ENCODE measurements at places on chromosomes 5 and 9.

DNA sequence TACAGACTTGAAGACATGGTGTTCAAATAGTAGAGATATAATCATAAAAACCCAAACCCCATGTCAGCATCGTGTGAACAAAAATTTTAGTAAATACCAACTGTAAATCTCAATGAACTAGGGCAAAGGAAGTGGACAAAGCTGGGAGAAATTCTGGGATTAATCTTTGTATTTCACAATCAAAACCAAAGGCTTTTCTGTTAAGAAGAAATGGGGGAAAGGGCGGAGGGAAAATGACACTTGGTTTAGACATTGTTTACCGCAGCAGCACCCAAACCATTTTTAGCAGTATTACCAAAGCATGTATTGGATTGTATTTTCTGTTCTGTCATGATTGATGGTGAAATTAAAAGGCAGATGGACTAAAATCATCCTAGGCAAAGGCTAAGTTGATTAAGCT is 134.2 kb upstream of the PRSS3 start:
- no peak for DNase-seq

GRCh38 chr5:53783624-53784228 is 223.3 kb downstream of the NDUFS4 start:
- no peak for DNase-seq

GRCh38 chr5:173598686-173599085 is 17.8 kb downstream of the BOD1 start:
- no peak for DNase-seq

- no peak for DNase-seq
Measured at GRCh38 chr5:157860898-157861890, 2.2 kb upstream of the CLINT1 start.

- no peak for DNase-seq
Measured at GRCh38 chr9:135166565-135166964, 79.1 kb downstream of the OLFM1 start.

GRCh38 chr5:112641515-112642110 is 96.1 kb upstream of the APC start:
- no peak for DNase-seq

DNA sequence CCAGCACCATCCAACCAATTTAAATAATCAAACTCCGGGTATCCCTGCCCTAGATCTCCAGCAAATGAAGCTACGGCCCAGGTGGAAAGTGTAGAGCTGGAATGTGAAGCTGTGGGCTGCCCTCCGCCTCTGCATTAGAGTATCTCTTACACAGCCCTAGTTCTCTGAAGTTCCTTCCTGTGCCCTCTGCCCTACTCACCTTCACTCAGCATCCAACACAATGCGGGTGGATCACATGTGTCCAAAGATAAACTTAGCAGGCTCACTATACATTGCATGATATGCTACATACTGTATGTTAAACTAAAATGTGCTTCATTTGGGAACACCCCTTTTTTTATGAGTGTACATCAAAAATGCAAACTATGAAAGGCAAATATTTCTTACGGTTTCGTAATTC is 70.0 kb upstream of the RAD23B start:
- DNase-seq = no peak

- no peak for DNase-seq
Measured at GRCh38 chr9:94586814-94587213, 6.8 kb downstream of the FBP2 start.

- no peak for DNase-seq
Measured at GRCh38 chr5:78916044-78916443, 69.1 kb downstream of the ARSB start.

GRCh38 chr9:126303488-126303887 is 23.1 kb upstream of the MVB12B start:
- no peak for DNase-seq

DNA sequence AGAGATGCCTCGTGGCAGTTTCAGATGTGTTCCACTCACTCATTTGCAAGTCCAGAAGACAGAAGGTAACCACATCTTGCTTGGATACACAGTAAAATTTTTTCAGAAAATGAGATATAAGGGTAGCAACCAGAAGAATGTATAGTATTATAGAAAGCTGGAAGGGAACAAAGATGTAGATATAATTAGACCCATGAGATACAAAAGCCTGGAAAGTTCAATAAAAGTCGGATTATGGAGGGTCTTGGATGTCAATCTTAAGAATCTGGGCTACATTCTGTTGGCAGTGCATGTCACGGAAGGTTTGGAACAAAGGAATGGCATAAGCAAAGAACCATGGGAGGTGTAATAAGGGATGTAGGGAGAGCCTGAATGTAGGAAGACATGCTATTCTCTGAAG is 5.1 kb upstream of the CEP78 start:
- DNase-seq = no peak

DNA sequence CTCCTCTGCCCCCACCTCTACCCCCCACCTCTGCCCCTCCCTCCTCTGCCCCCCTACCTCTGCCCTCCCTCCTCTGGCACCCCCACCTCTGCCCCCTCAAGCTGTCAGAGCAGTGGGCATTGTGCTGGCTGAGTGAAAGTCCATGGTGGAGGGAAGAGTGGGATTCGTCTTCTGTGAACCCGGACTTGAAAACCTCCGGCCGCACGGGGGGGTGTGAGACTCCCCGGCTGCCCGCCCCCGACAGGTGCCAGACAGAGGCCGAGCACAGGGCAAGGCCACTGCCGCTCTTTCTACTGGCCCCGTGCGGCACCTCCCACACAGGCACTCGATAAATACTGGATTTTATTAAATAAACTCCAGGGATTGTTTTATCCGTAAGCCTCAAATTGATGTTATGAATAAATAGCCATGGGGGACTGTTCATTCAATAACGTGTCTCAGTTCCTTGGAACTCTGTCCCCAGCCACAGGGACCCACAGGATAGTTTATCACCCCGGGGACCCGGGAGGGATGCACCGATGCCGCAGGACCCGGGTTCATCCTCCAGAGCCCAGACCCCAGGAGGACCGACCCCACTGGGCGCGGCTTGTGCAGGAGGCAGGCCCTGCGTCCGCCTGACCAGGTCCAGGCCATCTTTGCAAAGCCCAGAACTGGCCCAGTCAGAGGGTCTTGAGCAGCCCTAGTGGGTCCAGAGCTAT is 2.6 kb upstream of the QRFP start:
- DNase-seq = no peak

DNA sequence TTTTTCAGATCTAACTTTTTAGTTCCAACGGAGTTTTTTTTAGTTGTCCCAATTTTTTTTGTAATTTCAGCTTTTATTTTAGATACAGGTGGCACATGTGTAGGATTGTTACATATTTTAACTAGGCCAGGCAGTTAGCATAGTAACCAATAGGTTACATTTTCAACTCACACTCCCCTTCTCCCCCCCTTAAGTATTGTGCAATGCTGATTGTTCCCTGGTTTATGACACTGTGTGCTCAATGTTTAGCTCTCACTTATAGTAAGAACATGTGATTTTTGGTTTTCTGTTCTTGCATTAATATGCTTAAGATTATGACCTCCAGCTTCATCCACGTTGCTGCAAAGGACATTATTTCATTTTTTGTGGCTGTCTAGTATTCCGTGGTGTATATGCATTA is 503.2 kb downstream of the CDH9 start:
- no peak for DNase-seq

- DNase-seq = no peak
Measured at GRCh38 chr9:8095672-8096086, 296.1 kb upstream of the DMAC1 start.

DNA sequence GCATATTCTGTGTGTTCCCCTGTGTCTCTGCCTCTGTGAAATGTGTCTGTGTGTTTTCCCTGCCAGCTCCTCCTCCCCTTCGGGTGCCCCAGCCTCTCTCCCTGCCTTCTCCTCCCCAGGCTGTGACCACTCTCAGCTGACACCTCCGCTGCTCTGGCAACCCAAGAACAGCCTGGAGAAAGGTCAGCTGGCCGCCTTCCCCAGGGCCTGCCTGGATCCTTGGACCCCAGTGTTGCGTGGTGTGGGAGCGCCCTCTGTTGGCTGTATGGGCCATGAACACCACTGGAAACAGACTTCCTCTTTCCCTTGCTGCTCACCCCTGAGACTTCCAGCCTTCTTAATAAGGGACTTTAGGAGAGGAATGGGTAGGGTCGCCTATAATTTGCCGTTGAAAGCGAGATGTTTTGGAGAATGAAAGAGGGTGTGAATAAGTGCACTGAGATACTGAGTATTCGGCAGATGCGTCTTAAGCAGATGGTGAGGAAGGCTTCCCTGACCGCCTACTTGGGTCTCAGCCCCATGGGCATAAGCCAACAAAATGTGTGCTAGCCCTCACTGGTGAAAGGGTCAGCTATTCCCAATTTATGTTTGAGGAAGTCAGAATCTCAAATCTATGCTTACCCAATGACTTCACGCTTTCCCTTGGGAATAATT is 114.9 kb upstream of the TRIM32 start:
- DNase-seq = no peak

- DNase-seq = peak; percentile 57
Measured at GRCh38 chr5:95808686-95809413, 13.7 kb downstream of the GLRX start.

- no peak for DNase-seq
Measured at GRCh38 chr9:73183917-73184861, 32.5 kb downstream of the ANXA1 start.

DNA sequence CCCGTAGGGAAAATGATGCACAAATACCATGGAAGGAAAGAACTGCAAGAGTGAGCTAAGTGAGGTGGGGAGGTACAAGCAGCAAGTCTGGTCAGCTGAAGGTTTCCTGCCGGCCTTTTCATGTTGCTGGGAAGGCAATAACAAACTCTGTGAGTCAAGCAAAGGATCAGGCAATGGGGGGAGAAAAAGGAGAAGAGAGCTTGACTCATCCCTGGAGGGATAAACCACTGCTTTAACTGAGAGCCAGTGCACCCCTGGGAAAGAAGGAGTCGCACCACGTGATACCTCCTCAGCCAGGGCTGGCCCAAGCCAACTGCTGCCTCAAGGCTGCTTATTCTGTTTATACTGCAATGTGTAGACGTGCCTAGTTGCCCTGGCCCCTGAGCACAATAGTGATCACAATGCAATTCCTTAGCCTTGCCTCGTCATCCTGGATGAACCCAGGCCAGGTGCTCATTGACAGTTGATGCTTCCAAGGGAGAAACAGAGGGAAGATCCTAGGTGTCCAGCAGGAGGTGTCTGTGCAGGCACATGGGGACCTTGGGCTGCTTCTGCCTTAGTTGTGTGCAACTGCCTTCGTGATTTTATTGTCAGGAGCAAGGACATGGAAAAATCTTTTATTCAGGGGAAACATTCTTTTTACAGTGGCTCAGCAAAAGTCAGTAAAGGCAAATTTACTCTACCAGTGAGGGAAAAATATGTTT is 203.0 kb upstream of the TUT7 start:
- no peak for DNase-seq

DNA sequence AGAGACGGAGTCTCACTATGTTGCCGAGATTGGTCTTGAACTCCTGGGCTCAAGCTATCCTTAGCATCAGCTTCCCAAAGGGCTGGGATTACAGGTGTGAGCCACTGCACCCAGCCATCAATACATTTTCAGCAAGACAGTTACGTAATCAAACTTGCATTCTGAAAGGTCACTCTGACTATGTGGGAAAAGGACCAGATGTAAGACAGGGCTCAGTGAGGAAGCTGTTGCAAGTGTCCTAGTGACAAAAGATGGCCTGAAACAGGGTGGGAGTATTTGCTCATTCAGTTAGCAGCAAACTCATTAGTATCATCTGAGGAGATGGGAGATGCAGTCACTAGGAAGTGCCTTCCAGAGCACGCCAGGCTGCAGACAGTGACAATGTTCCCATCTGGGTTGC is 16.9 kb downstream of the MED27 start:
- no peak for DNase-seq

- DNase-seq = no peak
Measured at GRCh38 chr5:123651234-123651633, 139.3 kb downstream of the CSNK1G3 start.

GRCh38 chr5:107395632-107396350 is 274.9 kb downstream of the EFNA5 start:
- no peak for DNase-seq

DNA sequence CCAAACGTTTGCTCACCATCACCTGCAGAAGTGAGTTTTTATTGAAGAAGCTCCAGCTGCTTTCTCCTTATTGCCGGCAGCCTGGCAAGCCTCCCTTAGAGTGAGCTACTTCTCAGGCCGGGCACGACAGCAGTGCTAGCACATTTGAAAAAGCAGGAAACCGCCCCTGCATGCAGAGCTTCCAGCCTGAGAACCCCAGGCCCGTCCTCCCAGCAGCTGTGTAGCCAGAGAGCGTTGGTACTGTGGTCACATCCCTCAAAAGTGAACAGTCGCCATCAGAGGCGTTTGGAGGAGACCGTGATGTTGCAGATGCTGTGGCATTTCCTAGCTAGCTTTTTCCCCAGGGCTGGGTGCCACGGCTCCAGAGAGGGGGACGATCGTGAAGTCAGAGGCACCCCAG is 23.5 kb downstream of the SLC25A25 start:
- no peak for DNase-seq

- DNase-seq = no peak
Measured at GRCh38 chr9:89486681-89487080, 11.2 kb downstream of the SEMA4D start.

- no peak for DNase-seq
Measured at GRCh38 chr9:12826924-12827565, 52.2 kb downstream of the LURAP1L start.

DNA sequence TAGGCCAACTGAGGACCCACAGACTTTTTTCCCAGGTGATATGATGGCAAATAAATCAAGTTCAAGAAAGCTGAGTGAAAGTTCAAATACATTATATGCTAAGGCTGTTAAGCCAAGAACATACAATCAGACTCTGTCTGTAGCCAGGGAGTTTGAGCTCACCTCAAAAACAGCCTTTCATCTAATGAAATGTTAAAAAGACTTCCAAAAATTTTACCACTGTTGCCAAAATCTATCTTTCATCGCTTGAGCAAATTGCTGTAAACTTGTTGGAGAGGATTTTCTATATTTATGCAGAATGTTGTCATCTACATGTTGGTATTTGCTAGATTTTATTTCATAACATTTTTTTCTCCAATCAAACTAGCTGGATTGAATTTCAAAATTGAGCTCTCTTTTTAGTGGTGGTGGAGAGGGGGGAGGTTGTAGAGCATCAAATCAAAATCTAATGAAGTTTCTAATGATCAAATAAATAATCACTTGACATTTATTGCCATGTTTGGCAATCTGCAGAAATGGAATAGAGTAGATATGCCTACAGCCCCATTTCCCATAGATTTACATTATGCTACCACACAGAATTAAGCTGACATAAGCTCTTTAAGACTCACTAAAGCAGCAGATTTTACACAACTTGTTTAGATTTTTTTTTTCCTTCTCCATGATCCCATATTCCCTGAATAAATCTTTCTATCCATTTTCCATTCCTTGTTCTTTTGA is 828.9 kb upstream of the ZNF608 start:
- no peak for DNase-seq

DNA sequence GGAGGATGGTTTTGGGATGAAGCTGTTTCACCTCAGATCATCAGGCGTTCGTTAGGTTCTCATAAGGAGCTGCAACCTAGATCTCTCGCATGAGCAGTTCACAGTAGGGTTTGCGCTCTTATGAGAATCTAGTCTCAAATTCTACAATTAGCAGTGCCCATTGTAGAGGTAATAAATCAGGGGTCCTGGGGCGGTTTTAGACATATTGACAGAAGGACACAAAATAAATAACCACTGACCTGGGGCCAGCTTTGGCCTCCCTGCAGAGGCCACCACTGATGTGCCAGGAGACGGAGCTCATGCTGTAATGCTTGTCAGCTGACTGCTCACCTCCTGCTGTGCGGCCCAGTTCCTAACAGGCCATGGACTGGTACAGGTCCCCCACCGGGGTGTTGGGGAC is 67.6 kb upstream of the SPATA31D4 start:
- no peak for DNase-seq

Data from stimulated activated CD8-positive, alpha-beta memory T cell treated with anti-CD3 and anti-CD28 coated beads, Interleukin-15, amount 100 ng/mL, for 4 hours (primary cell).